ENCODE measurements at places on chromosomes 5 and 9.

- DNase-seq = no peak
These were observed 116.2 kb downstream of the MAN2A1 start for GRCh38 chr5:109805883-109806282.

DNA sequence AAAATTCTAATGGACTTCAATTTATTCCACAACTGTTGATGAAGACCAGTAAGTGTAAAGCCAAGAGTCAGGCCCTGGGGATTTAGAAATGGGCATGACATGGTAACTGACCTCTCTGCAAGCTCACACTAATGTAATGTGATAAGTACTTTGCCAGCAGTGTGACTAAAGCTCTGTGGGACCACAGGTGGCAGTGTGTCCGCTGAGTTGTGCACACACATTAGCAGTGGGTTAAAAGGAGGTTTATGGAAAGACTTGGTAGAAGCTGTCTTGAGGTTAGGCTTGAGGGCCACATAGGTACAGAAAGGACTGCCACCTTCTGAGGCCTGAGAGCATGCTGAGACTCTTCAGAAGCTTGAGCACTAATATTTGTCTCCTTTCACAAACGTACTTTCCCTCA is 67.6 kb downstream of the UBAP1 start:
- no peak for DNase-seq

GRCh38 chr5:68478301-68479095 is 262.9 kb downstream of the PIK3R1 start:
- no peak for DNase-seq

- DNase-seq = no peak
These were observed 49.8 kb upstream of the PLPP1 start for GRCh38 chr5:55584398-55585205.

- no peak for DNase-seq
These were observed 5.3 kb upstream of the ZNF367 start for GRCh38 chr9:96423322-96423984.

DNA sequence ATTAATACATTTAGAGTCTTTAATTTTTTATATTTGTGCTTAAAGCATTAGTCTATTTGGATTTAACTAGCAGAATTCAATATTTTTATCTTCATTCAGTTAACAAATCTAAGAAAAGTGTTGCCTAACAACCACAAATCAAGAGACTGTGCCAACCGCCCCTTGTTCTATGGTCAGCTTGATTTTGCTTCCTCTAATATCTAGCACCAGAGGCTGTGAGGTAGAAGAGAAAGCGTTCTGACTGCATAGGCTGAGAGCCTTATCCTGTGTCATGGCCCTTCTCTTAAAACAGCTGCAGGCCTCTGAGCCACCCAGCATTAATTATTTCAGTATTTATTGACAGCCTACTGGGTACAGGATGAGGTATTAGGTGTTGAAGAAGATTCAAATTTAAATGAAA is 693.0 kb upstream of the CDH6 start:
- no peak for DNase-seq

- peak; percentile 56 for DNase-seq
These were observed 126.4 kb upstream of the ADAMTSL1 start for GRCh38 chr9:18347386-18348082.

- DNase-seq = no peak
These were observed 167.2 kb downstream of the XRCC4 start for GRCh38 chr5:83244516-83244915.

- no peak for DNase-seq
These were observed 83.3 kb downstream of the GTF3C4 start for GRCh38 chr9:132753593-132753880.

GRCh38 chr9:129208207-129209032 is 30.4 kb upstream of the IER5L start:
- DNase-seq = no peak

DNA sequence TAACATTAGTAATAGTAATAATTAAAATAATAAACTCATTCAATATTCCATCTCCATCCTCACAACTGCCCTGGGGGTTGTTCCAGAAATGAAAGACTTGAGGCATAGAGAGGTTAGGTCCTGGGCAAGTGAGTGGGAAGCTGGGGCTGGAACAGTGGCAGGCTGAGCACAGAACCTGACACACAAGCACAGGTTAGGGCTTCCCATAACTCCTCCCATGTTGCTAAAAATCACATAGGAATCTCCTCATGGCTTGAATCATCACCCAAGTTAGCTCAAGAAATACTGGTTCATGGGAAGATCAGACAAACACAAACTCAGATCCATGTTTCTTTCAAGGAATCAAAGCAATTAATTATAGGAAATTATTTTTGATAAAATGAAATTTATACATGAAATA is 487.7 kb downstream of the SEMA5A start:
- no peak for DNase-seq

GRCh38 chr5:89281766-89282553 is 399.0 kb upstream of the MEF2C start:
- no peak for DNase-seq

GRCh38 chr5:76457674-76458485 is 54.8 kb downstream of the IQGAP2 start:
- no peak for DNase-seq

DNA sequence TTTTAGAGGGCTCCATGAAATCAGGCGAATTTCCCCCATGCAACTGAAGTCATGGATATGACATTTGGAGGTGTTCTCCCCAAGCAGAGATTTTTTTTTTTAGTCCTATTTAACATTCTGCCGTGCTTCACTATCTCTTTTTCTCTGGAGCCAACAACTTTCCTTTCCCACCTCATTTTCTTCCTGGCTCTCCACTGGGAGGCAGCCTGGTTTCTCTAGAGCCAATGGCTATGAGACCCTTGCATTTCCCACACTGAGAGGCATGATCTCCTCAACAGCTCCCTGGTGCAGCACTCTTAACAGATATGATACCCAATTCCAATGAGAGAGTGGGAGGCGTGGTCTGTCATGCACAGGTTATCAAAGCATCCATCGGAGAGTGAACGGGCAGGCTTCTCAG is 310.8 kb downstream of the DRD1 start:
- DNase-seq = no peak

- DNase-seq = no peak
These were observed 59.3 kb downstream of the SLC46A2 start for GRCh38 chr9:112831281-112831851.

DNA sequence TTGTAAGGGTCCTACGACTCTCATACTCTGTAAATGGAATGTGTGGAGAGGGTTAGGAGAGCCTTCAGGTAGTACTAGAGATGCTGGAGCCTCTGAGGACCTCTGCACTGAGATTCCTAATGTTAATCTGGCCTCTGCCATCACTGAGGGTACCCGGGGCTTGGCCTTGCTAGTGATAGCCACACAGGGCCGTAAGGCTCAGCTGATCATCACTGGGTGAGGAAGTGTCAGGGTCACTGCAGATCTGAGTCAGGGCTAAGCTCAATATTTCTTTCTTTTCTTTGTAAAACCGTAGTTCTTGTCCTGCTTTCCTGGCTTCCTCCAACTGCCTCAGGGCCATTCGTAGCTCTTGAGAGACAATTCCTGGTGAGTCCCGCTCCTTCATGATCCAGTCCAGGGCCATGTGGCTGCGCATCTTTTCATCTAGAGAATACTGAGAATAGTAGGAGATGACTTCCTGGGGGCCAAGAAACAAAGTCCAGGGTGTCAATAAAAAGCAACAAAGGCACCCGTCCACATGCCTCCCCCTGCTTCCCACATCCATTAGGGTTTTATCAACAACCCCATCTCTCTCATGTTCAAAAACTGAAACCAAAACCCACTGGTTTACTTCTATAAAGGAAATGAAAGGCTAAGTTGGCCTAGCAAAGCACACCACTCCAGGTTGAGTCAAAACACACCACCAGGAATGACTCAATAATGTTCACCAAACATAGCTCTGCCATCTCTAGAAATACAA is 47.7 kb downstream of the LIX1 start:
- no peak for DNase-seq

GRCh38 chr9:115262477-115262876 is 144.5 kb upstream of the TNC start:
- peak; percentile 97 for DNase-seq

GRCh38 chr9:110148891-110149290 is 59.1 kb downstream of the C9orf152 start:
- no peak for DNase-seq

- no peak for DNase-seq
These were observed 164.3 kb downstream of the SMC2 start for GRCh38 chr9:104258296-104259011.

DNA sequence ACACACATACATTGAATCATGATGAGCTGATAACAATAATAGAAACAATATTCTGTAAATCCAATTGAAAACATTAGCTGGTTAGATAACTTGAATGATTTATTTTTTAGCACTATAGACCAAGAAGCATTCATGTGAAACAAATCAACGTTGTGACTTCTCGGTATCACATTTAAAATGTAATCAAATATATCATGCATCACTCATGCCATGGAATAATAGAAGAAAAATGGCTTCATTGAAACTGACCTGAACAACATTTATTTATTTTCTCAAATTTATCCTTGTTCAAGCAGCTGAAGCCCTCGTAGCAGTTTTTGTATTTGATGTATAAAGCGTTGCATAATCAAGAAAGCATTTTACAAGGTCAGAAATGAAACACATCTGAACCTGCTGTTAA is 299.6 kb upstream of the CDH18 start:
- DNase-seq = no peak

GRCh38 chr5:176360894-176361436 is 599 bp downstream of the KIAA1191 start:
- no peak for DNase-seq

GRCh38 chr5:106167766-106168165 is 1503.0 kb downstream of the EFNA5 start:
- DNase-seq = no peak

DNA sequence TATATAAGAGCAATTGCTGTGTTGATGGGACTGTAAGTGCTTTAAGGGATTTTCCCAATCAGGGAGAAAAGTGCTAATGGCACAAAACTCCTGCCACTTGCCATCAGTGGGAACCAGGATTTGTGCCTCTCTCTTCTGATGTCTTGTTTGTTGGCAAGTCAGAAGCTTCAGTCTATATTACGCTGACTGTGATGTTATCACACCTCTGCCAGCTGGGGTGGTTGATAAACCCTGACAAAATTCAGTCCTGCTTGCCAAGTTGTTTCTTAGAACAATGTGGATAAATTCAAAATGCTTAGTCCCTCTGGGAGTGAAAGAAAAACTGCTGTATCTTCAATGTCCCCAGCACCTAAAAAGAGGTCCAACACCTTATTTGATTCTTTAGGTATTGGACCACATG is 161.4 kb upstream of the FBXL7 start:
- no peak for DNase-seq

GRCh38 chr5:102651466-102651865 is 103.6 kb upstream of the PAM start:
- DNase-seq = no peak

DNA sequence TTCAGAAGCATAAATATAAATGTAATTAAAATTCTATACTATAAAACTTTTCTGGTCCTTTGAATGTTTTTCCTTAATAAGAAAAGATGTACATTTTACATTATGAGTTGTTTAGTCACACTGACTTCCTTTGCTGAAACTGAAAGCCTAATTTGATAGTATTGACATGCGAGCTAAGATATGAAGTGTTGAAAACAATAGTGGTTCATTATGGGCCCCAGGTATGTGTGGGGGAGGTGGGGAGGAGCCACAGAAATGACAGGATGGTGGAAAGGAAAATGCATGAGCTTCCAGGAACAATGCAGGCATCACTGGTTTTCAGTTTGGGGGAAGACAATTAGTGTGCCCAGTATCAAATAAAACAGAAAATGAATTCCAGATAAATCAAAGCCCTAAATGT is 35.4 kb upstream of the RLN1 start:
- no peak for DNase-seq

- peak; percentile 54 for DNase-seq
These were observed 664 bp upstream of the RAB3C start for GRCh38 chr5:58582019-58582802.

GRCh38 chr9:116157436-116158138 is 4.0 kb downstream of the PAPPA start:
- no peak for DNase-seq

DNA sequence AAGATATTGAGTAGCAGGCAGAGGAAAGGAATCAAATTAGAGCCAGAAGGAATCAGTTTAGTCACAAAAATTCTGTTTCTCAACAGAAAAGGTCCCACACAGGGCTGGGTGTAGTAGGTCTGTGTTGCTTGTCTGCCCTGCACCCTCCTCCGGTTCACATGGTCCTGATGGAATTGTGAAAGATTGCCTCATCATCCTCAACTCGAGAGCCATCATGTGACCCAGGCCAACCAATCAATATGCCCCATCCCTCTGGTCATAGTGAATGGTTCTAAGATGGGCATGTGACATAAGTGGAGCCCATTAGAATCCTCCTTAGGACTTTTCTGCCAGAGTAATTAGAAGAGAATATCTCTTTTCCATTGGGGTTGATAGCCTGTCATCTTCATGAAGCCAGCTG is 56.7 kb upstream of the RAD23B start:
- DNase-seq = no peak

- DNase-seq = no peak
These were observed 224.1 kb upstream of the RASEF start for GRCh38 chr9:83287021-83287420.

GRCh38 chr5:135951807-135952206 is 3.0 kb downstream of the LECT2 start:
- no peak for DNase-seq

DNA sequence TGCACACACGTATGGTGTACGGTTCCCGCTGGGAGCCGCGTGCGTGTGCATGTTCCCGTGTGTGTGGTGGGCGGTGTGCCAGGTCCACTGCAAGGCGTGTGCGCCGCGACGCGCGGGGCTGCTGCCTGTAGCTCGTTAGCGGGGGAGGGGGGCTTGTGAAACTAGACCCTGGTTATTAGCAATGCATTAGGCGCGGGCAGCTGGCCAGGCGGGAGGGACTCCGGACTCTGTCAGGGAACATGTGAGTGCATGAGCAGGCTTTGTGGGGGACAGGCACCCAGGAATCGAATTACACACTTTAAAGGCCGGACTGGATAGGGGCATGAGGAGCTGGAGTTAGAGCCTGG is 32.2 kb upstream of the ENHO start:
- DNase-seq = peak; percentile 68

- DNase-seq = no peak
These were observed 8.5 kb upstream of the RXFP3 start for GRCh38 chr5:33927685-33928084.

DNA sequence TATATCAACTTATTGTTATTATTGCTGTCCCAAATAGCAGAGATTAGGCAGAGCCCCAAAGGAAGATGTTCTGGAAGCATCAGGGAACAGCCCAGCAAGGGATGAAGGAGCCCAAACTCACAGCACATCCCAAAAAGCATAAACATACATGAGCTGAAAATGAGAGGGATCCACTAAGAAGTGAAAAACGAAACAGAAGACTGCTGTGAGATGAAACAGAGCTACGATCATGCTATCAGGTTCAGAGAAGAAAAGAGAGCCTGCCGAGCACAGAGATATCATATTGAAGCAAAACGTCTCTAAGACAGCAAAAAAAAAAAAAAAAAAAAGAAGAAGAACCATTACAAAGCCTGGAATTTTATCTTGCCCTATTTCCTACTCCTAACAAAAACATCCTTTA is 127.3 kb downstream of the ZNF608 start:
- DNase-seq = no peak

- no peak for DNase-seq
These were observed 35.0 kb upstream of the HMHB1 start for GRCh38 chr5:143776951-143777350.
